ENCODE measurements at places on chromosomes 5 and 9. TPM values are rescaled to one million over a fixed set of nuclear protein-coding genes. Genes with fewer than 3 reads are reported as not detected.

Gene PCDHGA8
- total RNA-seq, result 0.10 TPM

Gene SLC28A3
- total RNA-seq, result 0.10 TPM

Gene PCDHB3
- total RNA-seq, result under 0.01 TPM

Gene UNC13B
- total RNA-seq, result 0.31 TPM

Gene PCDHGA5
- 0.21 TPM for total RNA-seq

Gene C9orf85
- total RNA-seq, result 7.0 TPM

Gene TTLL11
- 1.0 TPM for total RNA-seq

Gene C9
- total RNA-seq, result not detected

Gene SPINK6
- not detected for total RNA-seq

Gene IL13
- total RNA-seq, result 0.31 TPM

Gene SNX24
- total RNA-seq, result 1.4 TPM

Gene SPATA31D4
- total RNA-seq, result not detected

Gene IFNE
- total RNA-seq, result not detected

Data from mononuclear cell (primary cell).